ENCODE measurements at places on chromosomes 5 and 9.

GRCh38 chr9:129752900-129753729 lies at the start of gene PTGES:
TSS of gene PTGES (minus strand) at chr9:129753042. CDS start at chr9:129753012, 30 bp downstream.
- peak; percentile 25 for DNase-seq

- DNase-seq, result no peak
These were observed 79.6 kb downstream of the C9orf50 start for GRCh38 chr9:129541270-129541669.

- no peak for DNase-seq
These were observed 52.2 kb upstream of the TESK1 start for GRCh38 chr9:35552837-35553236.

GRCh38 chr9:84283946-84284345 lies 56.6 kb downstream of the SLC28A3 start:
- DNase-seq, result no peak

GRCh38 chr5:101860145-101860544 lies 435.9 kb downstream of the SLCO4C1 start:
- no peak for DNase-seq

DNA sequence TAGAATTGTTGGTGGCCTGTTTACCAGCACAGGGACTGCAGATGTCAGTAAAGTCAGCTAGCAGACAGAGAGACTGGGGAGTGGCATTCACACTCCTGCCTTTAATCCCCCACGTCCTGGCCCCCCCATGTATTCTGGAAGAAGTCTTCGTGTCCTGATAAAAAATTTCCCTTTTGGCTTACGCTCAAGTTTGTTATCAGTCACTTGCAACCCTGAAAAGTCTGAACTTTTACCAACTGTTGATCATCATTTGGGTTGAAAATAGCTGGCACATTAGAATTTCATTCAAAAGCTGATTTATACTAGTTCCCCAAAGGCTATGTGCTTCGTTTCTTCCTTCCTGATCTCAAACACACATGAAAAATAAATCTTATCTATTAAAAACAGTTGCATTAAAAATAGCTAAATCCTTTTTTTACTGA lies 5.8 kb upstream of the CRHBP start:
- DNase-seq, result no peak

GRCh38 chr5:54837093-54837492 lies 148.3 kb downstream of the ESM1 start:
- DNase-seq, result no peak

- DNase-seq, result no peak
These were observed 75.4 kb downstream of the SLF1 start for GRCh38 chr5:94693845-94694370.

DNA sequence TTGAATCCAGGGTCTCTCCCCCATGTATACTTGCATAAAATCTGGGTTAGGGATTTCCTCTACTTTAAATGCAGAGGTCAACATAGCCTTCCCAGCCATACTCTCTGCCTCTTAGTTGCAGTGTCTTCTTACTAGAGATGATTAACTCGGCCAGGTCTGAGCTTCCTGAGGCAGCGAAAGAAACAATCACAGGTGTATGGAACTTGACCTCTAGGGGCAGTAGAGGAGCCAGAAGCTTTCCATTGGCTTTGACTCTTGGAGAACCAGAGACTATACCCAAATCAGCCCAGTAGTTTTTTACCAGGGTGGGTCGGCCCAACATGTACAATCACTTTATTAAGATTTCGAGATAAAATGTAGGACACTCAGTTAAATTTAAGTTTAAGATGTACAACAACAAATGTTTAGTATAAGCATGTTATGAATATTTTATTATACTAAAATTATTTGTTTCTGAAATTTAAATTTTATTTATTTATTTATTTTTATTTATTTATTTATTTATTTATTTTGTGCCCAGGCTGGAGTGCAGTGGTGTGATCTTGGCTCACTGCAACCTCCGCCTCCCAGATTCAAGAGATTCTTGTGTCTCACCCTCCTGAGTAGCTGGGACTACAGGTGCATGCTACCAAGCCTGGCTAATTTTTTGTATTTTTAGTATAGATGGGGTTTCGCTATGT lies 48.0 kb upstream of the DMRT3 start:
- DNase-seq, result no peak

GRCh38 chr9:136331556-136332481 lies 4.5 kb downstream of the GPSM1 start:
- DNase-seq, result no peak

DNA sequence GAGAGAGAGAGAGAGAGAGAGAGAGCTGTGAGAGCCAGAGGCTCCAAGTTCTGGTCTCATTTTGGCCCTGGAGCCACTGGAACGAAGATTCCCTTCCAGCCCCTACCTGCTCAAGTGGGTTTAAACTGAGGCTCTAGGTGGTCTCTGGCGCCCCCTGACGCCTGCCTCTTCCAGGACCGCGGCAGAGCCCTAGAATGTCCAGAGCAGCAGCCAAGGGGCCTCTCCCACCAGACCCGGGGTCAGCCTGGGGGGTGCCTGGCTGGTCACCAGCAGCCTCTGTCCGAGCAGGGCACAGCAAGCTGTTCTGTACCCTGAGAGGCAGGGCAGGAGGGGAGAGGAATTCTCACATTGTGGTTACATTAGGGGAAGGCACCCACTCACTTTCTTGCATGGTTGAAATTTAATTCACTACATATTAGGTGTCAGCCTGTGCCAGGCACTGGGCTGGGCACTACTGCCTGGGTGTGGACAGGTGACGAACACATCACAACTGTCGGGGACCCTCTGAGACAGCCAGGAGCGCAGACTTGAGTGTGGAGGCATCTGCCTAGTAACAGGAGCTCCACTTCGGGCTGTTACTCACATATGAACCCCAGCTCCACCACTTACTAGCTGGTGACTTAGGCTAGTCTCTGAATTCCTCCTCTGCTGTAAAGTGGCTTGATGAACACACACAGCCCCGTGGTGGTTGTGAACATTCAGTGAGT lies 44.5 kb downstream of the AMBP start:
- no peak for DNase-seq

GRCh38 chr5:15762668-15763067 lies 262.7 kb downstream of the FBXL7 start:
- DNase-seq, result no peak

- peak; percentile 43 for DNase-seq
These were observed 37.0 kb upstream of the IL7R start for GRCh38 chr5:35819668-35820067.

DNA sequence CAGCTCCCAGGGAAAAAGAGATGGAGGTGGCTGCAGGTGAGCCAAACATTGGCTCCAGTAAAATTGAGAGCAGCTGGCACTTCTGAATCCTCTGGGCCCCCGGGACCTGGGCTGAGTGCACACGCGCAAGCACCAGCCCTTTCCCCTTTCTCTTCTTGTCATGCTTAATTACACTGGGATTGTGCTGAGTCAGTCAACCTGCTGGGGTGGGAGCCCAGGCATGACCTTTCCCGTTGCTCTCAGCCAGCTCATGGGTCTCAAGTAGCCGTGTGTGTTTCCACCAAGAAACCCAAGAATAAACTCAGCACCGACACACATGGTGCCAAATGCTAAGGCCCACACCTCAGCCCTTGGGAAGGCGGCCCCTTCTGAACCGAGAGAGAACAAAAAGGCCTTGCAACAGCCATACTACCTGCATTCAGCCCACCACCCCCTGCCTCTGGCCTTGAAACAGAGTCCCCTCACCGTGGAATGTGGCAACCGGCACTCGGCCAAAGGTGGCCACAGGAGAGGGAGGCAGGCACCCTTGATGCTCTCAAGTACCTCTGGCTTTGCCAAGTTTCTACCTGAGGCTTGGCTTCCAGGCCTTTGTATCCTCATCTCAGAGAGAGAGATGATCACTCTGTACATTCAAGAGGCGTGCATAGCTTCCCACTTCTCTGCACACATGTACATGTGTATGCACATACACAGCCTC lies 28.1 kb downstream of the SLIT3 start:
- no peak for DNase-seq

GRCh38 chr5:14752497-14753071 lies 88.1 kb downstream of the OTULIN start:
- no peak for DNase-seq

GRCh38 chr5:168020542-168021294 lies 270.7 kb upstream of the WWC1 start:
- no peak for DNase-seq

DNA sequence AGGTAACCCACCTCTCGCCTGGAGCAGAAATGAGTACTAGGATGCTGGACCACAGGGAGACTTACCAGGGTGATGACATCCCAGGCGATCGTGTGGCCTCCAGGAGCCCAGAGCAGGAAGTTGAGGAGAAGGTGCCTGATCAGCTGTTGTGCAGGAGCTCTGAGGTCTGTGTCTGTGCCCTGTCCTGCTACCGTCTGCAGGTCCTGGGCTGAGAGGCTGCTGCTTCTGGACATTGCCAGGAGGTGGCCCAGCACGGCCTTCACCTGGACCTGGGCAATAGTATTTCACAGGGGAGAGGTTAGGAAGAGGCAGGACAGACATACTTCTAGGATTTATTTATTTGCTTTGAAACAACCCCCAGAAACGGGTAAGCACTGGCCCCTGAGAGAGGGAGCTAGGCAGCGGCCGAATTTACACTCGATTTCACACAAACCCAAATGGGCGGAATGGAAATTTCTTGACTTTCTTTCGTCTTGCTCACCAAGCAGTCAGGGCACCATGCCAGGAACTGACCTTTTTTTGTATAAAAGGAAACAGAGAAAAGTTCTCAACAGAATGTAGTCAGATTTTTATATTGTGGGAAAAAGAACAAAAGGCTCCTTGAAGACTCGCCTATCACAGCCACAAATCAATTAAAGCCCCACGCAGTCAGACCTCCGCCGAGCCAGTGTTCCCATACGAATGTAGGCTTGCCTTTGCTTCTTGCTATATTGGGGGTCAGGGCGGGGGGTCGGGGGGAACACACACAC lies 210.3 kb downstream of the FANCC start:
- no peak for DNase-seq

- no peak for DNase-seq
These were observed 1576.5 kb downstream of the EFNA5 start for GRCh38 chr5:106094204-106094607.

DNA sequence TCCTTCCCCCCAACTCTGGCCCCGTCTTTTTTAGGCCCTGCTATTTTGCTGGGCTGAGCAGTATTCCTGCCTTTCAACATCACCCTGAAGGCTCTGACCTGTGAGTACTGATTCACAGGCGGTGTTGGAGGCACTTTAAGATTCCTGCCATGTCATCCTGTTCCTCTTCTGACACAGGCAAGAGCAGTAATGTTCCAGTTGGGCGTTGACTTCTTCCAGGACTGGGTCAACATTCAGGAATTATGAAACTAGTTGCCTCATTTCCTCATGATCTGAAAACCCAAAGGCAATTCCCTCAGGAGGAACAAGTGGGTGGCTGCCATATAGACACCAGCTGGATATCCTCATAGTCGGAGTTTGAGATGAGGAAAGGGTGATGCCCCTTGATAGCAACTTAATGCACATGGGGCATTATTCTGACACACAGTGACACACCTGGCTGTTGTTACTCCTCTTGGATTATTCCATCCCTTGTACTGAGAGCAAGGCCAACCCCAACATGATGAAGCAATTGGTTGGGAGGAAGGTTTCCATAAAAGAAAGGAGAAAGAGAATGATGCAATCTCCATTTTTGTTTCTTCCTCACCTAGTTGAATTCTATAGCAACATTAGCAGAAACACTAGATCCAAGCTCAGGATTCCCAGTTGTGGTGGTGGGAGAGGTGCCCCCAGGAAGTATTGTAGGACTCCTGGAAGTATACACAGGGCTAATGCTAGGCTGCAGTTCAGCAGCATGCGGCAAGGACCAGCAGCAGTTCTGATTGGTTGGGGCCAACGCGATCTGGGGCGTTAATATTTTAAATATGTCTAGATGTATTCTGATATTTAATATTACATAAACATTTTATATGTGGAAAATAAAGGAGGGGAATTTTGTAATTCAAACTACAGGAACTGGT lies 19.6 kb upstream of the GLRX start:
- no peak for DNase-seq

GRCh38 chr5:111236995-111237394 lies 12.8 kb downstream of the CAMK4 start:
- DNase-seq, result no peak

GRCh38 chr5:146137967-146138403 lies 32.6 kb upstream of the PLAC8L1 start:
- no peak for DNase-seq

DNA sequence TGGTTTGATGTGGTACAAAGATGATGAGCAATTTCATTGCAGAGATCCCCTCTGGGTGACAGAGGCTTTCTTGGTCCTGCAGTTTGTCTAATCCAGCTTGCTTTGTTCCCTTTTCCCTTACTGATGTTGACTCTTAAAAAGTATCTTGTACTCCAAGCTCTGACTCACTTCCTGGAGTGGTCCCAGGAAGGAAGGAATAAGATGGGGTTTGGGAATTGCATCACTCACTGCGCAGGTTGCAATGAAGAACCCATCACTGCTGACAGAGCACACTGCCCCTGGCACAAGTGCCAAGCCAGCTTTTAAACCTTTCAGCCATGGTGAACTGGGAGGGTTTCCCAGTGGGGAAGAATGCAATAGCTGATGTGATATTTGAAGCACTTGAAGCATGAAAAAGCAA lies 662.2 kb upstream of the CTNND2 start:
- DNase-seq, result no peak

- DNase-seq, result no peak
These were observed 71.1 kb upstream of the NFIL3 start for GRCh38 chr9:91494751-91495150.

DNA sequence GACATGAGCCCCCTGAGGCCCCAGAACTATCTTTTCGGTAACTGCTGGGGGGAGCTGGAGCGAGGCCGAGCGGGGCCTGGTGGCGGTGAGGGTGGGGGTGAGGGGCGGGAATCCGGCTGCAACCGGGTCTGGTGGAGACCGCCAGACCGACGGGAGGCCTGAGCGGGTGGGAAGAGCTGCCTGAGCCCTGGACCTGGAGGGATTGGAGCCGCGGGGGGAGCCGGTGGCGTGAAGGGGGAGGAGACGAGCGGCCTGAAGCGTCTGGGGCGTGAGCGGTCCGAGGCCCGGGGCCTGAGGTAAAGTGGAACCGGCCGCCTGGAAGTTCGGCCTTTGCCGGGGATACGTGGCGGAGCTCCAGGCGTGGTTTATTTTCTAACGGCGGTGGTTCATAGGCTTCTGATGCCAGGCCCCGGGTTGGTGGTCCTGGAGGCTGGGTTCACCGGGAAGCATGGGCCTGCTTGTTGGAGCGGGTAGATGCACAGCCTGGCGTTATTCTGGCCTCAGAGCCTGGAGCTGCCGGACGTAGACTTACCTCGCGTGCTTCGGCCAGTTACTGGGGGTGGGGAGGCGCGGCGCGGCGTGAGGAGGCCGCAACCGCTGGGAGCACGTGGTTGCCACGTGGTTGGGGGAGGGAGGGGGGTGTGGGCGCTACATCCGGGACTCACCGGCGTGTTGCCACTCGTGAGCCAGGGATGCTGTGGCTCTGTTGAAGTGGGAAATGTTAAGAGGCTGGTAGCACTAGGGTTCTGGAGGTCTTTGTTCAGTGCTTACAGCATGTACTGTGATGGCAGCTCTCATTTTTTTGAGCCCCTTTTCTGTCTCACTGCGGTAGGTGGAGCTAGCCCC lies 544 bp downstream of the NPM1 start:
- peak; percentile 76 for DNase-seq

GRCh38 chr9:19551124-19551929 lies 142.5 kb downstream of the ACER2 start:
- DNase-seq, result no peak

Measured in CD4-positive, alpha-beta T cell treated with Interleukin-15 for 4 hours (primary cell).